ENCODE measurements at places on chromosomes 12 and 14.

DNA sequence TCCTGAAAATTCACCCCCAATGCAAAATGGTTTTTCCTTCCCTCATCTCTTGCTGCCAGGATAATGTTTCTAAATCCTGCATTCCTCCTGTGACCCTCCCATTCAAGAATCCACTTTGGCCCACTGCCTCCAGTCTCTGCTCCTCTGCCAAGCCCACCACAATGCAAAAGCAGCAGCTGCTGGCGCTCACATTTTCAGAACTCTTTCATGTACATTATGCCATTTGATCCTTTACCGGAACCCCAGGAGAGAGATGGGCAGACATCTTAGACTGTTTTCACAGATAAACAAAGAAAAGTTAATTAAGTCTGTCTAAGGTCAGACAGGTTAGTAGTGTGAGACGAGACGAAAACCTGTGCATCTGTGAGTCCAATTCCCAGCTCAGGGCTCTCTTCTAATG lies 12.9 kb downstream of the LRIG3 start:
- no peak for DNase-seq

- DNase-seq = no peak
Measured at GRCh38 chr12:97924122-97924521, 461.5 kb downstream of the RMST start.

GRCh38 chr12:71472441-71472911 lies 32.9 kb downstream of the LGR5 start:
- DNase-seq = no peak

DNA sequence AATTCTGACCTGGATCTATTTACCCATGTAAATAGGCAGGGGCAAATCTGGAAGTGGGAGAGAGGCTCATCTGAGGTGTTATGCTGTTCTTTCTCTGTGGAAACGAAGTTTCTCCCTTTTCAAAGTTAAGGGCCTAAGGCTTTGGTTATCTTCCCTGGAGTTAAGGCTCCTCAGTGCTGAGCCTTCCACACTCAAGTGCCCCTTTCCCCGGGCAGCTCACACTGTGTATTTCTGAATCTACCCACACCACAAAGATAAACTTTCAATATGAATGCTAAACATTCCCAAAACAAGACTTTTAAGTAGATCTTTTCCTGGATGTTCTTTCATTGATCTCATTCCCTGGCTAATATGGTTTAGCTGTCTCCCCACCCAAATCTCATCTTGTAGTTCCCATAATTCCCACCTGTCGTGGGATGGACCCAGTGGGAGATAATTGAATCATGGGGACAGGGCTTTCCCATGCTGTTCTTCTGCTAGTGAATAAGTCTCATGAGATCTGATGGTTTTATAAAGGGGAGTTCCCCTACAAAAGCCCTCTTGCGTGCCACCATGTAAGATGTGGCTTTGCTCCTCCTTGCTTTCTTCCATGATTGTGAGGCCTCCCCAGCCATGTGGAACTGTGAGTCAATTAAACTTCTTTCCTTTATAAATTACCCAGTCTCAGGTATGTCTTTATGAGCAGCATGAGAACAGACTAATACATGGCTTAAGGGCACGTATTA lies 251.1 kb downstream of the NAV3 start:
- no peak for DNase-seq

GRCh38 chr12:67647181-67647798 lies 1.3 kb upstream of the DYRK2 start:
- DNase-seq = no peak

DNA sequence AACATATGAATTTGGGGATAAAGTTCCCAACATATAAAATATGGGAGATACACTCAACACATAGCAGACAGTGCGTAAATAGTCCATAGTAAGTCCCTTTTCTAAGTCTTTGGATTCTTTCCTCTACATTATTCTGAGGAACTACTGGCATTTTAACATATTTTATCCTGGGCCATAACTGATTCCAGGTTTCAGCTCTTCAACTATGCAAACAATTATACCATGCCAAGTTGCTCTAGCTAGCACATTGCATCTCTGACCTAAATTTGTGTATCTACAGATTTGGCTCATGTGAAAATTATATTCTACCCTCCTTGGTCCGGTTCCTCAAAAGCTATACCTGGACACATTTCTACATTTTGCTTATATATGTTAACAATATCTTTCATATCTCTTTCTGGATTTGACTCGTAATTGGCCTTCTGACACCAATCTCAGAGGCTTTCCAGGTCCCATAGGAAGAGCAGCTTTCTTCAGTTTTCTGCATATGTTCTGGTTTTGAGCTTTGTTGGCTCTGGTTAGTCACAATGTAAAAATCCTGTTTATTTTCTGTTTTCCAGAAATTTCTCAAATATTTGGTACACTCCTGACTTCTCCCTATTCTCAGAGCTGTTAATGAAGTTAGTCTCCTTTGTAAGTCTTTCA lies 305.4 kb downstream of the BMP4 start:
- no peak for DNase-seq

- no peak for DNase-seq
Measured at GRCh38 chr14:95150910-95151309, 6.4 kb downstream of the DICER1 start.

DNA sequence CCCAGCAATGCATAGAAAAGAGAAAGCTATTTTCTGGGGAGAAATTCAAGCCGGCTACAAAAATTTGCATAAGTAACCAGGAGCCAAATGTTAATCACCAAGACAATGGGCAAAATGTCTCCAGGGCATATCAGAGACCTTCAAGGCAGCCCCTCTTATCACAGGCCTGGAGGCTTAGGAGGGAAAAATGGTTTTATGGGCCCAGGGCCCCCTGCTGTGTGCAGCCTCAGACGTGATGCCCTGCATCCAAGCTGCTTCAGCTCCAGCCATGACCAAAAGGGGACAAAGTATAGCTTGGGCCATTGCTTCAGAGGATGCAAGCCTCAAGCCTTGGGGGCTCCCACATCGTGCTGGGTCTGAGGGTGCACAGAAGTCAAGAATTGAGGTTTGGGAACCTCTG lies 15.8 kb downstream of the TMEM233 start:
- no peak for DNase-seq

DNA sequence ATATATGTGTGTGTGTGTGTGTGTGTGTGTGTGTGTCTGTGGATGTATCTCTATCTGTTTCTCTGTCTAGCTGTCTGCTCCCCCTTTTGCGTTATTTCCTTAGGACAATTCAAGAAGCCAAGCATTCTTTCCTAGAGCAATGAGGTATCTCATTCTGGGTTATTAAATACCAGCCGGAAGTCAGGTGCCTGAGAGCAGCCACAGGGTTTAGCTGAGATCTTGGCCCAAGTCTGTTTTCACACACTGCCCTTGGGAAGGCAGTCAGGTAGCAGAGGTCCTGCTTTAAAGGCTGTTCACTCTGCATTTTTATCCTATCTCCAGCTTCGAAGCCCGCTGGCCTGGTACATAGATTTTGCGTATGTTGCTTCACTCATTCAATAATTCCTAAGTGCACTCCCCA lies 76.8 kb downstream of the TSPAN9 start:
- DNase-seq = no peak

- no peak for DNase-seq
Measured at GRCh38 chr12:106084014-106084671, 54.6 kb downstream of the NUAK1 start.

GRCh38 chr12:124556896-124557501 lies 10.4 kb downstream of the NCOR2 start:
- no peak for DNase-seq

DNA sequence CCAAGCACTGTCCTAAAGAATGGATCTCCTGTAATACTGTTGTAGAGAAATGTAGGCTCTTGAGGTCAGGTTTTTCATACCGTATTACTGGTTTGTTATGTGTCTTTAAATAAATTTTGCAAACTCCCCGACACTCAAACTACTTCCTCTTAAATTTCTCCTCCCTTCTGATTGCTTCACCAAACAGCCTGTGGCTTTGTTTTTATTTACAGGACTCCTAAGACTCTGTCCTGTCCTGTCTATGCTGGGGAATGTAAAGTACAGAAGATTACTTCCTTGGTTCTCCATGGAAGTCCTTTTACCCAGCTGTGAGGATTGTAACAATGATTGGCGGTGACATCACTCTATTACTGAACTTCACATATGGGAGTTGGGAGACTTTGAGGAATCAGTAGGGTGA lies 873.5 kb downstream of the DIO2 start:
- DNase-seq = no peak

GRCh38 chr14:28542040-28542439 lies 224.5 kb upstream of the FOXG1 start:
- no peak for DNase-seq

- no peak for DNase-seq
Measured at GRCh38 chr14:53885136-53885640, 71.4 kb downstream of the BMP4 start.

DNA sequence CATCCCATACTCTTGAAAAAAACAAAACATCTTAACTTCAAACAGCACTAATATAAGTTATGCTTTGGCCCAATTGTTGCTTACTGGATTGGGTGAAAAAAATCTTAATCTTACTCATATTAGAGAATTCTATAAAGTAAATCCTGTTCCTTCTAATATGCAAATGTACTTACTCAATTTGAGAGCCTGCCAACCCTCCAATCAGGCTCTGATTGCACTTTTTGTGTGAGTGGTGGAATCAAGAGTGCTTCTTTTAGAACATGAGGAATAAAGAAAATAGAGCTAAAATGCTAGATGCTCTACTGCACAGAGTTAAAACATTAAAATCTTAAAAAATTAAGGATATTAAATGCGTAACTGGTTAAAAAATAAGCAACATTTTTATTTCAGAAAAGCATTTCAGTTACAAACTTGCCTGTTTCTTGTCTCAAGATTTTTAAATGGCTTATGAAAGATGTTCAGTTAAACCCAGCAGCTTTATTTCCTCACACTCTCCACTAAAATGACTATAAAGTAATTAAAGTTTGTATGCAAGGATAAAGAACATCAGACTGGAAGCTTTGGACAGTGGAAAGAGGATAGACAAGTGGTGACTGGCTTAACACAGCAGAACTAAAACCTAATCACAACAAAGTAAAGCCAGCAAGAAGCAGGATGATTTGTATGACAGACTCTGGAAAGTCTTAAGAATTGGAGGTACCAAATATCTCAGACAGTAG lies 177.5 kb downstream of the SLC2A13 start:
- DNase-seq = no peak

GRCh38 chr14:56241461-56241860 lies 123.2 kb downstream of the PELI2 start:
- no peak for DNase-seq

DNA sequence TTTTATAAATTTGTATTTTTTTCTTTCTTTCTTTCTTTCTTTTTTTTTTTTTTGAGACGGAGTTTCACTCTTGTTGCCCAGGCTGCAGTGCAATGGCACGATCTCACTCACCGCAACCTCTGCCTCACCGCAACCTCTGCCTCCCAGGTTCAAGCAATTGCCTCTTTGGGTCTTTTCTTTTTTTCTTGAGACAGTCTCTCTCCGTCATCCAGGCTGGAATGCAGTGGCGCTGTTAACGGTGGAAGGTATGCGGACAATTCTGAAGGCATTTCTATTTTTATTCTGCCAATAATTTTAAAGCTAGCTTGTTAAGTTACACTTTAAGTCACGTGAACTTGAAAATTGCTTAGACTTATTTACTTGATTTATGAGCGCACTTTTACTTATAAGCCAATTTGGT lies 8.8 kb upstream of the PHC1 start:
- DNase-seq = no peak

GRCh38 chr12:24780697-24781368 lies 168.1 kb downstream of the BCAT1 start:
- no peak for DNase-seq

DNA sequence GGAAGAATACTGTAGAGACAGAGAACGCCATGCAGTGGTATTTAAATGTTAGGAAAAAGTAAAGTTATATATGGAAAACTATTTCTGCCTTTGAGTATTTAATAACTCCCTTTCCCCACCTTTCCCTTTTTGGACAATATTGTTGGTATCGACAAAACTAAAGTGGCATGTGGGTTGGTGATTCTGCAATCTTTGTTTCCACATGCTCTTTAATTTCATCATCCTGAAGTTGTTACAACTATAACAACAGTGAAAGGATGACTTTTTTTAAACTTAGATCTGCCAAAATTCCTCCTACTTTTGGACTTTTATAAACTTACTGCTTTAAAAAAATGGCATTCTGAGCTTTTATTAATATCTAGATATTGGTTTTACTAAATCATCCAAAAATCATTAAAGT lies 25.3 kb downstream of the TTC8 start:
- DNase-seq = no peak

DNA sequence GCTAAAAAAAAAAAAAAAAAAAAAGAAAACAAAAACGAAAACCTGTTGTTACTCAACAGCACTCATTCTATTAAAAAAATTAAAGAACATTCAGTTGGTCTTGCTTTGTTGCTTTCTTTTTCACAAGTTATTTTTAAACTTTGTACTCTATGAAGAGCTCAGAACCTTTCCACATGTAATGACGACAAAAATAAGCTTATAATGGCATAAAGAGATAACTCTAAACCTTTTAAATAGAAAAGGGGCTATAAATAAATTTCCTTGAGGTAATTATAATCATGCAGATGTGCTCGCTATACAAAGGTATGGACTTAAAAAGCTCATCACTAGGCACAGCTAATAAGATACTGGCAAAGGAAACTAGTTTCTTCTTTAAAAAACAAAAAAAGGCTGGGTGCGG lies 13.4 kb downstream of the NR2C1 start:
- DNase-seq = no peak

DNA sequence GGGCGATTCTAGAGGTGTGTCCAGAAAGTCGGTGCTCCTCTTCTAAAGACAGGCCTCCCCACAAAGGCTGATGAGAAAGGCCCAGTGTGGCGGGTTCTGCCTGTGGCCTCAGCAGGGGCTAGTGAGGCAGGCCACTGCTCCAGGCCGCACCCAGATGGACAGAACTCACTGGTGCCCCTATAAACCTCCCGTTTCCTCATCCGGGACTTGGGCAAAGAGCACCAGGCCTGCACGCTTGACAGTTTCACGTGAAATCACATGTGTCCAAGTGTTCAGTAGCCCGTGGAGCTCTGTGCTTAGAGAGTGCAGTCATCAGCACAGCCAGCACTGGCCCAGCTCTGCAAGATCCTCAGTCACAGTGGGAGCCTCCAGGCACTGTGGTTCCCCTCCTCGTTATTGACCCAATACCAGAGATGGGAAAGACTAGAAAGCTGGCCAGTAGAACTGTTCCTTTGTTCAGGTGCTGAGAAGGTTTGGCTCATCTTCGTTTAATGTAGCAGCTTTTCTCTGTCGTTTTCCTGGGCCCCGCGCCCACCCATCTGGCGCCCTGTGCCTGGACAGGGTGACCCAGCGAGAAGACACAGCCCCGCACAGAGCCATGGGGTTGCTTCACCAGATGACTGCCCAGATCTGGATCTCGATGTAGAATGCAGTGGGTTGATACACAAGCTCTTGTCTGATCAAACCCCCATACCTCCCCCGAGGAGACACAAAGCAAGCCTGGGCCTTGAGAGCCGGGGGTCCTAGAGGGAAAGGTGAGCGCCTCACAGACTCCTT lies 26.3 kb downstream of the IL31 start:
- DNase-seq = no peak

- DNase-seq = no peak
Measured at GRCh38 chr12:106919910-106920544, 35.7 kb upstream of the TMEM263 start.

DNA sequence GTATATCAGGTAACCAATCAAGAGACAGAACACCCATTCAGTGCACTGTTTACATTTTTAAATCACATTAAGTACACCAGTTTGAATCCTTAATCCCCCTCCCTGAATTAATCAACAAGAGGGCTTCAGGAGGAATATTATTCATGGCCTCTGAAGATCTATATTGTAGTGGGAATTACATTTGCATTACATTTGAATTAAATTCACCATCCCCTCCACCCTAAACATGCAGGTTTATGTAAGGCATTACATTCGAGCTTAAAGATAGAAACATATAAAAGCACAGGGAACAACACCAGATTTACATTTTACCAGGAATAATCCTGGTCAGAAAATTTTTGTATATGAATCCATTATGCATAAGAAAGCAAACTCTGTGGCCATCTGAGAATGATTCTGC lies 197.8 kb upstream of the KITLG start:
- no peak for DNase-seq
